ENCODE measurements at places on chromosomes 2 and 18.

- DNase-seq, result no peak
Observed at GRCh38 chr2:32523686-32524085, 104.2 kb upstream of the TTC27 start.

GRCh38 chr2:118945881-118946280, 3.9 kb downstream of the MARCO start:
- DNase-seq, result no peak

DNA sequence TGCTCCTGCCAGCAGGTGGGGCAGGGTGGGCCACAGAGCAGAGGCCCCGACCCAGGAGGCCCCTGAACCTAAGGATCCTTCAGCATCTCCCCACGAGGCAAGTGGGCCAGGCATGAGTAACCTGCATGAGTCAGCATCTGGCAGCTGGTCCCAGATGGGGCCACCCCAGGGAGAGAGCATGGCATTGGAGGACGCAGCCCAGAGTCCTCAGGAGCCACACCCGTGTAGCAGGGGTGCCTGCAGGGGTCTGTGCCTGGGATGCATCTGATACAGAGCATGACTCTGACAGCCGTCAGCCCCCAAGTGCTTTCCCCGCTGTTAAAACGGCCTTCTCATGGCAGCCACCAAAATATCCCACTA, 185.6 kb upstream of the SALL3 start:
- DNase-seq, result no peak

DNA sequence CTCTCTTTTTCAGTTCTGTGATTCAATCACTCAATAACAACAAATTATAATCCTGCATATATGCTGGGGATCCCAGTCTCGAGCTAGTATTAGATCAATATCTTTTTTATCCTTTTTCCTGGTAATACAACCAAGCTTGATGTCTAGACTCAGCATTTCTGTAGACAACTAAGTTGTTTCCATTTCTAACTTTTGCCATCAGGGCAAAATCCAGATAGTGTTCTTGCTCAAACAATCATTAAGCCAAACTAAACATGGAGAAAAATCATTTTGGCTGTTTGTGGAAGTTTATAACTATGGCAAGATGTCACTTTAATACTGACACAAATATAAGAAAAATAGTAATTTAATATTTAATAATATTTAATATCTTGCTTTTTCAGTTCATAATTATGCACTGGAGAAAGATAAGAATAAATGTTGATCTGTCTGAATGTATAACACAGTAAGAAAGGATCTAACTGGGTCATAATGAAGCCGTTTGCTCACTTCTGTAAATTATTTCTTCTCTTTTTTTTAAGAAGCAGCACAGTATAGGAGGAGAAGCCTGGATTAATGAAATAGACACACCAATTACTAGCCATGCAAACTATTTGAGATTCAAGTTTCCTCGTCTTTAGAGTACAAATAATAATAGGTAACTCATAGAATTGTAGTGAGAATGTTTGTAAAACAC, 979.1 kb downstream of the LRP1B start:
- no peak for DNase-seq

DNA sequence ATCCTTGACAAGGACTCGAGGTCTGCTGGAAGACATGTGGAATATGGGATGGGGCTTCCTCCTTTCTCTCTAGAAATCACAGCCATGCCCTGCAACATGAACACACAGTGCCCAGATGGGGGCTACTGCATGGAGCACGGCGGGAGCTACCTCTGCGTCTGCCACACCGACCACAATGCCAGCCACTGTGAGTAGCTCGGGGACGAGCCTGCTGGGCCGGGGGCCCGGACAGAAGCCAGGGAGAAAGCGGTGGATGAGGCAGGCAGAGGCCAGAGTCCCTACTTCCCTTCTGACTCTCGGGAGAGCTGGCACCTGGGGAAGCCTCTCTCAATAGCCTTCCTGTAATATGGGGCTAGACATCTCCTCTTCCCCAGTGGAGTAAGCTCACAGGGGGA, 50.5 kb downstream of the SNED1 start:
- DNase-seq, result no peak

DNA sequence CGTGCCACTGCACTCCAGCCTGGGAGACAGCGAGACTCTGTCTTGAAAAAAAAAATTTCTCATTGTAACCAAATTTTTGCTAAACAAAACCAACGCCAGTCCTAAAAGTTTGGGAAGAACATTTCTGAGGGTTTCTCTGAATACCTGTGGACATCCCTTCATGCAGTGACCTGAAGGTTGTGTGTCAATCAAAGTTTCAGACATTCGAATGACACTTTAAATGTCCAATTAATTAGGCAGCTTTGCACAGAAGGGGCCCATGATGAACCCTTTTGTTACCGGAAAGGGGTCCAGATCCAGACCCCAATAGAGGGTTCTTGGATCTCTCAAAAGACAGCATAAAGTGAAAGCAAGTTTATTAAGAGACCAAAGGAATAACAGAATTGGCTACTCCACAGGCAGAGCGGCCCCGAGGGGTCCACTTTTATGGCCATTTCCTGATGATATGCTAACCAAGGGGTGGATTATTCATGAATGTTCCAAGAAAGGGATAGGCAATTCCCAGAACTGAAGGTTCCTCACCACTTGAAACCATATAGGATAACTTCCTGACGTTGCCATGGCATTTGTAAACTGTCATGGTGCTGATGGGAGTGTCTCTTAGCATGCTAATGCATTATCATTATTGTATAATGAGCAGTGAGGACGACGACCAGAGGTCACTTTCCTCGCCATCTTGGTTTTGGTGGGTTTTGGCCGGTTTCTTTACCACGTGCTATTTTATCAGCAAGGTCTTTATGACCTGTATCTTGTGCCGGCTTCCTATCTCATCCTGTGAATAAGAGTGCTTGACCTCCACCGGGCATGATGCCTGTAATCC, 27.5 kb upstream of the HPCAL1 start:
- no peak for DNase-seq

DNA sequence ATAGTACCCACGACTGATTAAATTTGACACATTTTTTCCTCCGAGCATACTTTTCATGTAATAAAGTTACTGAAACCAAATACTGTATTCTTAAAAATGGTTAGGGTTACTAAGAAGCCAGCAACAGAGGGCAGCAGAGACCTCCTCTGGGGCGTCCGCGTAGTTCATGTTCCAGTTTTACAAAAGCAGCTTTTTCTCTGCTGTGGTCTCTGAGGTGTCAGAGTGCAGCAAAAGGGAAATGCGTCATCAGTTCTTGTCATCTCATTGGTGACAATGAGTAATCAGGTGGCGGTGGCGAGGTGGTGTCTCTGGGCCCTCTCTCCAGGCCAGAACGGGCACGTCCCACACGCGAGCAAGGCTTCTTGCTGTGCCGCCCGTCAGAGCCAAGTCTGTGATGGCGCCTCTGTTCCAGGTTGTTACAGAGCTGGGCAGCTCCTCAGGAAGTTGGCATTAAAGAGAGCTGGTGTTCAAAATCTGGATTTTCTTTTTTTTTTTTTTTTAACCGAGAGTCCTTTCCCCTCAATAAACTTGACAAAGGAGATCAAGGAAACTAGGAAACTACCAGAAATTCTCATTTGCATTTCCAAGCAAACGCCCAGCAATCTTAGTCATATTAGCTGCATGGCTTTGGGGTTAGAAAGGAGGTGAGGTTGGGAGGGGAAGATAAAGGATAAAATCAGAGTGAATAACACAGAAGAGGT, 98.6 kb upstream of the BZW1 start:
- peak; percentile 77 for DNase-seq

GRCh38 chr2:28617502-28618184, 121.8 kb downstream of the PLB1 start:
- DNase-seq, result no peak

DNA sequence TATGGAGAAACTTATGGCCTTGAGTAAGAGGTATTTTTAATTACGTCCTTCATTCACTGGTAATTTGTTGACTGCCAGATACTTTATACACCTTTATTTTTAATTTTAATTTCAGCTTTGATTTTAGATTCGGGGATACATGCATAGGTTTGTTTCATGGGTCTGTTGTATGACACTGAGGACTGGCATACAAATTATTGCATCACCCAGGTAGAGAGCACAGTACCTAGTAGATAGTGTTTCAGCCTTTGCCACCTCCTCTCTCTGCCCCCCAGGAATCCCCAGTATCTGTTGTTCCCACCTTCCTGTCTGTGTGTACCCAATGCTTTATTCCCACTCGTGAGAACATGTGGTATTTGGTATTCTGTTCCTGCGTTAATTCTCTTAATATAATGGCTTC, 137.9 kb downstream of the RTN4 start:
- no peak for DNase-seq

GRCh38 chr2:96642564-96643360, at the start of gene FER1L5:
FER1L5 (plus strand) TSS chr2:96642764; CDS start chr2:96642837, 73 bp downstream.
- no peak for DNase-seq
